ENCODE measurements at places on chromosomes 7 and 10.

- DNase-seq = no peak
Measured at GRCh38 chr7:106074257-106074656, 37.9 kb downstream of the SYPL1 start.

DNA sequence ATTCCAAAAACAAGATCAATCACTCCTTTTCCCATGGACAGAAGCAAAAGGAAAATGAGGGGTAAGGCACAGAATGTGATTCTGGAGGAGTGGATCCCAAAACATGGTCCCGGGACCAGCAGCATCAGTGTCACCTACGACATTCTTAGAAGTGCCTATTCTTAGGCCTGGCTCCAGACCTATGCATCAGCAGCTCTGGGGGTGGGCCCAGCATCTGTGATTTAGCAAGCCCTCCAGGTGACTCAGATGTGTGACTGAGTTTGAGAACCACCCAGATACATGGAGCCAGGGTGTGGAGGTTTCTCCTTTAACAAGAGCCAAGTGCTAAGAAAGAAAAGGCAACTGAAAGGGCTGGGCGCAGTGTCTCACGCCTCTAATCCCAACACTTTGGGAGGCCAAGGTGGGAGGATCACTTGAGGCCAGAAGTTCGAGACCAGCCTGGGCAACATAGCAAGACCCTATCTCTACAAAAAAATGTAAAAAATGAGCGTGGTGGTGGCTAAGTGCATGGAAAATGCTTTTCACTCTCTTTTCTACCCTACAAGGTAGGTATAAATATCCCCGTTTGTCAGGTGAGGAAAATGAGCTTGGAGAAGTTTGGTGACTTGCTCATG lies 17.1 kb upstream of the ARPC1A start:
- DNase-seq = no peak

- DNase-seq = no peak
Measured at GRCh38 chr7:6423942-6424701, 23.6 kb downstream of the DAGLB start.

DNA sequence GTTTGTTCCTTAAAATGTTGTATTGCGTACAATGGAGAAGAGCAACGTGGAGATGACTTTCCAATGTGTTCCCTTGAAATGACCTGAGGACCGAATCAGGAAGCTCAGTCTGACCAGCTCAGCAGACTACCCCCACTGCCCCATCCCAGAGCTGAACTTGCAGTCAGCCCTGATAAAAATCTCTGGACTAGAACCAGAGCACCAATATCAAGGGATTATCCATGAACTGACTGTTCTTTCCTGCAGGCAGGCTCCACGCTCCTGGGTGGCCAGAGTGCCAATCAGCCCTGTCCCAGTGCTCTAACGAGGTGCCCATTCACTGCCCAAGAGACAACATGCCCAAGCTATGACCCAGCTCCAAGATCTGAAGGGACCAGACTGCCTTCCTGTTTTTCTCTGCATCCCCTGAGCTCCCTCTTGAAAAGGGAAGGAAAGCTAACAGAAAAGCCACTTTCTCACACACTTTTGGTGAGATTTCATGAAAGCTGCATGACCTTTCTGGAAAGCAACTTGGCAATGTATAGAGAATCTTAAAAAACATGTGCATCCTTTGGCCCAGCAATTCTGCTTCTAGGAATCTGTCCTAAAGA lies 130.2 kb downstream of the KCNMA1 start:
- DNase-seq = no peak

DNA sequence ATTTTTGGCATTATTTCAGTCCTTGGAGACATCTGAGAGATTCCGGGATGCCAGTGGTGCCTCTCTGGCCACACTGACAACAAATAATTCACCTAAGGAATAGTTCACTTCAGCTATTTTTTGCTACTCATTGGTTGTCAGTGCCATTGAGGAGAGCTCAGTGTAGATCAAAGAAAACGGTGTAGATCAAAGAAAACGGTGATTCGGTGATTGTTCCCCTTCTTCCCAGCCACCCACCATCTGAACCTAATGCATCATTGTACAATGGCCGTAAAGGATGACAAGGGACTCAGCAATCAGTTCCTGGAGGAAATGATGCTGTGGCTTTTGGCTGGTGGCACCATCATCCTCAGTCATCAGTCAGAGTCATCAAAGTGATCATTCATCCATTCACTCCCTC lies 80.6 kb downstream of the PTPRZ1 start:
- DNase-seq = no peak

DNA sequence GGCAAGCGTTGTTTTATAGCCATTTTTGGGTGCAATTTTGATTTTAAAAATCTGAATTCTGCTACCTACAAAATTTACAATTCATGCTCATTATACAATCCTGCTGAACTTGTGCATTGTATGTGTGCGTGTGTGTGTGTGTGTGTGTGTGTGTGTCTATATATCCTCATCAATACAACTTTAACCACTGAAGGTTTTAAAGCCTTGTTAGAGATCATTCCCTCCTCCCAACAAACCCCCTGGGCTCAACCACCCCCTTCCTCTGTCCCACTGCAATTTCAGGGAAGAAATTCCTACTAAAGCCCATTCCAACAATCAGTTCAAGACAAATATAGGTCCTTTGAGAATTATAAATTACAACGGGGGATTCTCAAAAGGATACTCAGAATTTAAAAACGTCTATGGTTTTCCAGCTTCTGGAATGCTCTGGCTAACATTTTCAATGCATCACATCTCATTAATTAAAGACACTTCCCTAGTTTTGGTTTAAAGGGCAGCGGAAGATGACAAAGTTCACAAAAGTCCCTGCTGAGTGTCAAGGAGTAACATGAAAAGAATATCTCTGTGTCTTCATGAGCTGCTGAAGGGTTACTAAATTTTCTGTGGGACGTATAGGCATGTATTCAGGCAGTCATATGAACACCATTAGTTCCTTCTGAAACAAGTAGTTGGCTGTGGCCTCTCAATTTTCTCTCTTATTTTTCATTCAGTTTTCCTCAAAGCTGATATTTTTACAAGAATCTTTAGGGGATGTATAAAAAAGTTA lies 889 bp upstream of the SEMA3A start:
- DNase-seq = no peak

GRCh38 chr10:75597773-75598440 lies 166.5 kb downstream of the LRMDA start:
- DNase-seq = no peak

- no peak for DNase-seq
Measured at GRCh38 chr7:120979765-120980499, 8.6 kb upstream of the CPED1 start.

GRCh38 chr10:43299579-43299978 lies 32.7 kb upstream of the RASGEF1A start:
- no peak for DNase-seq

DNA sequence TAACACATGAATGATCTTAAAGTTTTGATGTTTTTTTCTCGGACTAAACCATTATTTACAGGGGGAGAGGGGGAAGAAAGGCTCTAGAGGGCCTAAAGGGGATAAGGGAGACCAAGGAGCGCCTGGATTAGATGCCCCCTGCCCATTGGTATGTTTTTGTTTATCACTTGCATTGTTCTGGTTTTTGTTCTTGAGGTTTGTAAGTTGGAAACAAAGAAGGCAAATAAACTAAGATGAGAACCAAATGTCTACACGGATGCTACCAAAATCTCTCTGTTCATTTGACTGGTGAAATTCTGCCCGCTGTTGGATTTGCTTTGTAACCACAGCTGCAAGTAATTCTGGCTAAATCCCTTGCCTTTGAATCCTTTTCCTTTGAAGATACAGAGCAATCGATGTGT lies 99.8 kb upstream of the MACROH2A2 start:
- DNase-seq = no peak

DNA sequence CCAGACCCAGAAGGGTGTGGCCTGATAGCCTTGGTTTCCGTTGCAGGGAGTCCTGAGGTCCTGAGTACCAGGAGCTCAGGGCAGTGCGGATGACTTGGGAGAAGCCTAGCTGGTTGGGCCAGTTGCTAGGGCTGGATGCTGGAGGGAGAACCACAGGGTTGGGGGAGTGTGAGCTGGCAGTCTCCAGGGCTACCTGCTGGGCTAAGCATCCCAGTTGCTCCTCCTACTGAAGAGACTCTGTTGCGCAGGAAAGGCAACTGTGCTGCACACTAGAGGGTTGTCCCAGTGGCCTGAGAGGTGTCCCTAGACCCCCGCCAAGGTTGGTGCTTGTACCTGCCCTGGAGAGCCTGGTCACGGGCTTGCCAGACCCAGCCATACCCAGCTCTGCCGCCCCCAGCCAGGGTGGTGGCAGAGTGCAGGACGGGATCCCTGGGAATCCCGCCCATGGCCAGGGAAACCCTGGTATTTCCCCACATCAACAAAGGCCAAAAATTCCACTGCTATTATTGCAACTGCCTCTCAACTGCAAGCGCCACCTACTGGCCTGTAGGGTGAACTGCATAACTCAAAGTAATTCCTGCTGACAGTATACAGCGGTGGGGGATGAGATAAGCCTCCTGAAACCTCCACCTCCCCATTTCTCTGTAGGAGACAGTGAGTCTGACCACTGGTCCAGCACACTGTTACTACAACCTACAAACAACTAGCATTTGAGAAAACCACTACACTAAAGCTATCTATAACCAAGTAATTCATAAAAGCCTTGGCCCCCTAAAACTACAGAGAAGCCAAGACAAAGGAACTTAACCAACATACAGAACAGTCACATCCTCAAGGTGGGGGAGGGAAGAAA lies 67.6 kb upstream of the DDC start:
- DNase-seq = peak; percentile 28

DNA sequence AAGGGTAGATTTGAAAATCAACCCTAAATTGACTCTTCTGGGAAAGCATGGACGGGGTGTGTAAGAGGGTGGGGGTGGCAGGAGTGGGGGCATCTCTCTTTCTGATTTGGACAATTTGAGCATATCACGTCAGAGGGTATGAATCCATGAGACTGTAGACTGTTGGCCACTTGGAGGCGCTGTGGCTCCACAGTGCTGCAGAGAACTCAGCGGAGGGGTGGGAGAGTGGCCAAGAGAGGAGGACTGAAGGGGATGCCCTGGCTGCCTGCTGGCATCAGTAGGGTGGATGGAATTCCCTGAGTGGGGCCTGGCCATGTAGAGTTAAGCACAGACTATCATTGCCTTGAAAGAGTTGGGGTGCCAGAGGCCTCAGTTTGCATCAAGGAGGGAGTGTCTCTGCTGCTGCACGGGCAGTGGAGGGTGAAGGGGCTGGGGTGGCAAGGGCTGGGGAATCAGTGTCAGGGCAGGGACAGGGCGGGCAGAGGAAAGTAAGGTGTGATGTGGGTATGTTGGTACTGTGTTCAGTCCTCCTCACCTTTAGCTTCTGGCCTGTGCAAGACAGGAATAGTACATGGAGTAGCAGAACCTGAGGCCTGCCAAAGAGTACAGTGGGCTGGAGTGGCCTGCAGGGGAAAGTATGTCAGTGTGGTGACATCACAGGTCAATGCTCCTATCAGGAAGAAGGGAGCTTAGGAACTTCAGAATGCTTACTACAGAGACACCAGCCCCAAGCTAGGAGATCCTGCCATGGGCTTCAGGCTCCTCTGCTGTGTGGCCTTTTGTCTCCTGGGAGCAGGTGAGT lies 133.5 kb upstream of the PRSS58 start:
- peak; percentile 10 for DNase-seq

GRCh38 chr10:30114881-30115625 lies 55.7 kb upstream of the JCAD start:
- DNase-seq = no peak

GRCh38 chr7:134852625-134853024 lies 73.2 kb downstream of the CALD1 start:
- DNase-seq = no peak

GRCh38 chr7:140230516-140230860 lies 53.7 kb upstream of the KDM7A start:
- DNase-seq = peak; percentile 55

- peak; percentile 72 for DNase-seq
Measured at GRCh38 chr10:133261726-133262325, 14.8 kb downstream of the ADAM8 start.

GRCh38 chr10:122495406-122496340 lies 34.3 kb downstream of the HTRA1 start:
- no peak for DNase-seq

DNA sequence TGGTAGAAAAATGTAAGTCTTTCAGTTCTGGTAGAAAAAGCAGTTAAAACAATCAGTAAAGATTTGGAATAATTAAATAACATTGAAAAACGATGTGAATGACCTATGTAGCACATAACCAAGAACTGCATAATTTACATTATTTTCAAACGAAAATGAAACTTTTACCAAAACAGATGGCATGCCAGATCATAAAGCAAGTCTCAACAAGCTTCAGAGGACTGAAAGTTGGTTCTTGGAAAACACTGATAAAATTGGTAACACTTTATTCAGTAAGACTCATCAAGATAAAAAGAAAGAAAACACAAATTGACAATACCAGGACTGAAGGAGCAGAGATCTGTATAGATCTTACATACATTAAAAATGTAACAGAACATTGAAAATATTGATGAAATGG lies 92.8 kb downstream of the VIPR2 start:
- no peak for DNase-seq

- peak; percentile 54 for DNase-seq
Measured at GRCh38 chr10:120942806-120943413, 91.7 kb downstream of the WDR11 start.

- no peak for DNase-seq
Measured at GRCh38 chr7:80488406-80488805, 23.5 kb downstream of the GNAT3 start.

DNA sequence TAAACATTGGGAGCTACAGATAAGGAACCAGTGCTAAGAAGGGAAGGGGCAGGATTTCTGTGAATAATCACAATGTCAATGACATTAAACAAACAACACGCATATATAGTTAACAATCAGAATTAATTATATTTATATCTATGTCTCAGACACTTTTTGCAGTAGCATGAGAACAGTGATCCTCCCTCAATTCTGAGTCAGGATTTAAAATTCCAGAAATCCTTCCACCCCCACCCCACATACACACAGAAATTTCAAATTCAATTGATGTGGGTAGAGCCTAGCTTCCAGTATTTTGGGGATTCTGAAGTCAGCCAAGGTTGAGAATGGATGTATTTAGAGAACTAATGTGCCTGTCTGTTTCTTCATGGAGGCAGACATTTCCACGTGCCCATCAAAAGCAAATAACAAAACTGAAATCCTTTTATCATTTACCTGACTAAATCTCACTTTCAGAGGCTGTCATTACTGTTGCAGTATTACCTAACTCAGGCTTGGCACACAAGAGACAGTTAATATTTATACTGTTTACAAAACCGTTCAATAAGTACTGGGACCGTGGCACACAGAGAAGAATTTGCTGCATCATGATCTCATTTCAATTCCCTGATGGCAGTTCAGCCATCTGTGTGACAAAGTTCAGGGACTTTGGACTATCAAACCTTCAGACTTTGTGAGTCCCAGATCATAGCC lies 116.6 kb upstream of the PALS2 start:
- no peak for DNase-seq
